NCI-H82 (cell line): ENCODE measurements at places on chromosomes 1 and 21.

DNA sequence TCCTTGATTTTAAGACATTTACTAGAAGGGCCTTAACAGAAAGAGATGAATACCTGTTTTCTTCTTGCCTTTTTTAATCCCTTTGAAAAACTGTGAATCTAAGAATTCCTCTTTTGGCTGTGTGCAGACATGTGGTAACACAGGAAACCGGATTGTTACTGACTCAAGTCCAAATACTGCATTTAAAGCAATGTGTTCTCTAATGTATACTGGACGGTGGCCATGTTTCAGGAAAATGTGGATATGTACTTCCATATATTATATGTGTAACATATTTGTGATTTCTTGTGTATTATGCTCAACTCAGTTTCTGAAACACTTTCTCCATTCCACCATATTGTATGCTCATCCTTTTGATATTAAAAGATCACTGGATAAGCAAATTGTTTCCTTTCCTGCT, 185.1 kb downstream of the LRRC7 start:
- DNase-seq, result no peak

DNA sequence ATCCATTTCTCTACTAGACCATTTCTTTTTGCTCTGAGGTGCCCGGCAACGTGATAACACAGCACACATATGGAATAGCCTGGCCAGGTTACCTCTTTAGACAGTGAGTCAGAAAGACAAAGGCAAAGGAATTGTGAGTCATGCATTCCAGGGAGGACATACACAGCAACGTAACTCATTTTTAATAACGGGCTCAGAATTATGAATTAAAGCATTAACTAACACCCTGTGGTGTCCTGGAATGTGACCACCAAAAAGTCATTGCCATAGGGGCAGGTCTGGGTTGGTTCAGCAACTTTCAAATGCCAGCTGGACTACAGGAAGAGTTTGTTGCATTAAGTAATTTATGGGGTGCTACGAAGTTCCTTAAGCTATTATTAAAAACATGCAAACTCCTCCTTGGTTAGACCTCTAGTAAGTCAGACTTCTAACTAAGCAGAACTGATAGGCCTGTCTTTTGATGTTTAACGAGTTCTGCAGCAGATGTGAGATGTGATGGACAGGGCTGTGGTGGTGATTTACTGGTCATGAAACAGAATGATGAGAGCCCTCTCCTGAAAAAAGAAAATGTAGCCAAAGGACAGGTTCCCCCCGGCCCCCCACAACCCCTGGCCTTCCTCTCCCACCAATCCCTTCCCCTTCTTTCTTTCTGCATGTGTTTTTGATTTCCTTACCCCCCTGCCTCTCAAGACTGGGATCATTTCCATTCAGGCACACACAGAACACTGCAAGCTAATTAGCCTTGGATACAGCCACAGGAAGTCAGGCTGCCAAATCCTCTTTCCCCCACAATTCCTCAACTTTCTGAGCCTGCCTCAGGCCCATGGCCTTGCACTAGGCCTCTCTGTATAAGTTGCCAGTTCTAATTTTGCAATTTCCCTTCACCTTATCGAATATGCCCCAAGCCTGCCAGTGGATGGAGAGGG, 88.9 kb upstream of the HAO2 start:
- DNase-seq, result peak; percentile 34

- no peak for DNase-seq
Observed at GRCh38 chr1:72140222-72140621, 142.1 kb downstream of the NEGR1 start.

- no peak for DNase-seq
Observed at GRCh38 chr1:154869351-154870114, 548 bp downstream of the KCNN3 start.

DNA sequence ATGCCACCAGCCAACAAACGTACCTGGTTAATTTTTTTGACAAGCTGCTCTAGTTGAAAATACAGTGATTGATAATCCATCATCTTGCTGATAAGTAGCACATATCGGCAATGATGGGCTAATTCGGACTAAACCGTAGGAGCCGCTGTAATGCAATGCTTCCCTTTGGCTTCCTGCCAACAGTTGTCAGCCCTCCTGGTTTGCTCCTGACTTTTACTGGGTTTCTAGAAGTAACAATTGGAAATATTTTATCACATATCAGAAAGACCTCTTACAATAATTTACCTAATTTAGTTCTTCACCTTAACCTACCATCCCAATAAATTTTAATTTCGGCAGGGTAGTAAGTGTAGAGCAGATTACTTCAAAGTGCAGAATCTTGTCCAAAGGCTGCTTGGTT, 148.5 kb downstream of the DHRS3 start:
- DNase-seq, result peak; percentile 82
